ENCODE measurements at places on chromosomes 5 and 9. TPM values are rescaled to one million over a fixed set of nuclear protein-coding genes. Genes with fewer than 3 reads are reported as not detected.

DNA sequence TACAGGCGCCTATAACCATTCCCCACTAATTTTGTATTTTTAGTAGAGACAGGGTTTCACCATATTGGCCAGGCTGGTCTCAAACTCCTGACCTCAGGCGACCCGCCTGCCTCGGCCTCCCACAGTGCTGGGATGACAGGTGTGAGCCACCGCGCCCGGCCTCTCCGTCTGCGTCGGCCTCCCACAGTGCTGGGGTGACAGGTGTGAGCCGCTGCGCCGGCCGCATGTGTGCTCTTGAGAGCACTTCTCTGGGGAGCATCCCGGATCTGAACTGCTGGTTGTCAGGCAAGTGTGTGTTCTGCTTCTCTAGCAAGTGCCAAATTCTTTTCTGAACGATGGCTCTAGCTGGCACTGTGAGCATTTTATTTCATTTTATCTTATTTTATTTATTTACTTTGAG lies 3.7 kb upstream of the ENTPD2 start:
- DNase-seq: no peak

PCDHA1 gene
- 0.10 TPM for polyA plus RNA-seq

DNA sequence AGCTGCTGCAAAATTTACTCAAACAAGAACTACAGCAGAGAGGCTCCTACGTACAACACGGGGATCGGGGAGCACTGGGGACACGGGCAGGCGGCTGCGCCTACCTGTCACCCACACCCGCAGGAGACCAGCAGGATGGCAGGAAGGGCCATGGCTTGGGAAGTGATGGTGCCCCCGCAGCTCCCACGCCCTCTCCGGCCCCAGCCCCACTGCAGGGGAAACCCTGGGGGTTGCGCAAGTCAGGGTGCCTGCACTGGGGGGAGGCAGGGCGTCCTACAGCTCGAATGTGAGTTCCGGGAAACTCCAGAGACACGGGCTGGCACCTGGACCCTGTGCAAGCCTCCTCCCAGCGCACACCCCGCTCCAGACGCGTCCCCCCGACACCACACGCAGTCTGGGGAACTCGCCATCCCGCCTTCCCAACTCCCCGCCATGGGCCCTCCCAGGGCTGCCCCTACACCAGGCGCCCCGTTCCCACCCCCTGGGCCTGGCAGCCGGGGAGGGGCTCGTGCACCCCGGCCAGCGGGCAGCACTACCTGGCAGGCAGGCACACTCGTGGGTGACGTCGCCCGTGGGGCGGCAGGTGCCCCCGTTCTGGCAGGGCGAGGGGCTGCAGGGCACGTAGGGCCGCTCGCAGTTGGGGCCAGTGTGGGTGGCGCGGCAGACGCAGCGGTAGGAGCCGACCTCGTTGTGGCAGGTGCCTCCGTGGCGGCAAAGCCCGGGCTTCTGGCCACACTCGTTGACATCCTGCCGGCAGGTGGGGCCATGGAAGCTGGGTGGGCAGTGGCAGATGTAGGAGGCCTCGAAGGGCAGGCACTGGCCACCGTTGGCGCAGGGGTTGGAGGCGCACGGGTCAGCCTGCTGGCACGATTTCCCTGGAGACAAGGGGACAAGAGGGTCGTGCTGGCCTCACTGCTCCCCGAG lies 23.3 kb downstream of the NOTCH1 start:
- no peak for DNase-seq

PRLR gene
- 0.38 TPM for polyA plus RNA-seq

GRCh38 chr5:150217873-150218692 lies 28.2 kb downstream of the SLC6A7 start:
- peak; percentile 59 for DNase-seq

DNA sequence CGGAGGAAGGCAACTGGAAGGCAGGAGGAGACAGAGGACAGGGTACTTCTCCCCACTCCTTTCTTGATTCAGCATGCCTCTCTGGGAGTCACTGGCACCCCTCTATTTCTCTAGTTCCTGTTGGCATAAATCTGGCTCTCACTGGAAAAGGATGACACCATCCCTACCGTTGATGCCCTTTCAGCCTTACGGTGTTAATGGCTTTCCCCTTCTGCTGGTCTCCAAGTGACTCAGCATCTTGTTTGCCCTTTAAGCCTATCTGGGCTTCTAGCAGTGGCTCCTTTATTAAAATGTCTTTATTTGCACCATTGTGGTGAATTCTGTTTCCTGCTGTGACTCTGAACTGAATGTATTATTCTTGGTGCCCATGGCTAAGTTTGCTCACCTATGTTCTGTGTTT lies 227.3 kb upstream of the GLRA1 start:
- no peak for DNase-seq

ENTPD2 gene
- polyA plus RNA-seq: 16.2 TPM

FOXD4L3 gene
- polyA plus RNA-seq: 0.29 TPM

DNA sequence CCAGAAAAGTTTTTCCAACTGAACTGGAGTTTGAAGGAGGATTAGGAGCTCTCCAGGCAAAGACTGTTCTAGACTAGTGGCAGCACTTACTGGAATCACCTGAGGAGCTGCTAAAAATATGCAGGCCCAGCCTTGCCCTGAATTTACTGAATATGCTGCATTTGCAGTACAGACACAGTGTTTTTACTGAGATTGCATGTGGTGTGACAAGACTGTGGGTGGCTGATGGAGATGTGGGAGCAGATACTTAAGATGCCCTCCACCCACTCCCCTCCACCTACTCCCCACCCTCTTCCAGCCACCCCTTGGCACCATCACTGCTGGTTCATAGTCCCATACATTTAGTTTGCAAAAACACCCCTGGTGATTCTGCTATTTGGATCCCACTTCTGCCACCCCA lies 64.1 kb upstream of the HRH2 start:
- no peak for DNase-seq

SLC25A2 gene
- polyA plus RNA-seq: 0.10 TPM

OLFML2A gene
- 140 TPM for polyA plus RNA-seq

DNA sequence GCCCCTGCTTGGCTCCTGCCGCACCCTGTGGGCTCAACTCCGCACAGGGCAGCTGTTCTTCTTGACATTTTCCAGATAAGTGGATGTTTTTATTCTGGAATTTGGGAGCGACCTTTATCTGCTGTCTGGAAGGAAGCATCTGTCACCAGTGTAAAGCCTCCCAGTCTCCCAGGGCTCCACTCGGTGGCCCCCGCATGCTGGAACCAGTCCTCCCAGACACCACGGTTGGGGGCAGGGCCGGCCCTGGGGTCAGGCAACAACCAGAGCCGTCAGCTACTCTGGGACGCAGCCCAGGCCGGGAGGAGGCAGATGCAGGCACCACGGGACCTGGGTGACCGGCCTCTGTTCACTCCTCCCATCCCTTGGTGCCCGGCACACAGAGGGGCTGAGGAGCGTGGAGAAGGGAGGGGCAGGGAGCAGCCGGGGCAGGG lies 92.8 kb upstream of the ADAMTS2 start:
- DNase-seq: no peak

GDA gene
- 1.1 TPM for polyA plus RNA-seq

- DNase-seq: no peak
Observed at GRCh38 chr9:136122425-136123383, 4.0 kb upstream of the TMEM250 start.

PCDHA12 gene
- polyA plus RNA-seq: not detected

DNA sequence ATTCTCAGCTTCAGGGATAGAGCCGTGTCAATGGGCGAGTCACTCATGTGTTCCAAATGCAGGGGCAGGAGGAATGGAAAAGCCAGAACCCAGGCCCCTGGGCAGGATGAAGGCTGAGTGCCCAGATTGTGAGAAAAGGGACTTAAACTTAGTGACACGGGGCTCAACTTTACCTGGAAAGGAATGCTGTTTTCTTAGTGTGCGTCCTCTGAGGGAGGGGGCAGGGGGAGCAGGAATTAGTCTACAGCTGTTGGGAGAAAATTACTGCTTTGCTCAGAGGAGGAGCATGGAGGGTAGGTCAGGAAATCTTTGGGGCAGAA lies 14.6 kb downstream of the HK3 start:
- no peak for DNase-seq

- DNase-seq: no peak
Observed at GRCh38 chr5:168027007-168027406, 264.4 kb upstream of the WWC1 start.

GRCh38 chr9:121269642-121270254 lies 1.8 kb downstream of the GSN start:
- DNase-seq: no peak

GRCh38 chr5:6856653-6857052 lies 143.4 kb downstream of the TENT4A start:
- no peak for DNase-seq

Data from forelimb muscle (tissue), 1 donor.